Activated T-helper 1 cell treated with anti-CD3 and anti-CD28 coated beads, Interleukin-12 subunit alpha, Interleukin-12 subunit beta, Interleukin-2, Interleukin-4 antibody, amounts not matched to agents 30 ng/mL and 10 ng/mL and 1 ng/mL, durations not matched to agents 14 hours and 24 hours and 36 hours (primary cell): ENCODE measurements at places on chromosomes 12 and 14. TPM values are rescaled to one million over a fixed set of nuclear protein-coding genes. Genes with fewer than 3 reads are reported as not detected.

Gene AGAP2
- 31.5 and 33.4 TPM in 2 replicates for total RNA-seq

Gene ADAM20
- total RNA-seq = 0.47 and 0.61 TPM in 2 replicates

Gene TAS2R7
- total RNA-seq = not detected in 2 replicates

Gene LRP6
- total RNA-seq = 5.5 and 5.6 TPM in 2 replicates

Gene PIWIL1
- total RNA-seq = not detected in 2 replicates

Gene ZNF140
- 15.0 and 15.1 TPM in 2 replicates for total RNA-seq

DNA sequence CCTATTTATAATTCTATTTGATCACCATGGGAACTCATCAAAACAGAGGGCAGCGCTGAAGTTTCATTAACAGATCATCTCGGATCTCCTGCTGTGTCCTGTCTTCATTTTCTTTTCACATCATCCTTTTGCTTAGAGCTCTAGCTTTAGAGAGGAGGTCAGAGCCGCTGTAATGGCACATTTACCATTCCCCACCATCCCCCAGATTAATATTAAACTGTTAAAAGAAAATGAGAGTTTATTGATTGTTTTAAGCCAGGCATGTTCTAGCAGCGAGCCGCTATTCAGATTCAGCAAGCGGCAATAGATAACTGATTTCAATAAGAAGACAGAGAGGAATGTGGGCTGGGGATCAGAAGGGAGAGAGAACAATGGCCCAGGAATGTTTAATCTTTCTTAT lies 308.8 kb downstream of the EGLN3 start:
- no peak overlapping the region for H3K27ac ChIP-seq
- H3K27me3 ChIP-seq = no peaks in the 10 kb centered on the region
- H3K36me3 ChIP-seq = no peaks in the 10 kb centered on the region

DNA sequence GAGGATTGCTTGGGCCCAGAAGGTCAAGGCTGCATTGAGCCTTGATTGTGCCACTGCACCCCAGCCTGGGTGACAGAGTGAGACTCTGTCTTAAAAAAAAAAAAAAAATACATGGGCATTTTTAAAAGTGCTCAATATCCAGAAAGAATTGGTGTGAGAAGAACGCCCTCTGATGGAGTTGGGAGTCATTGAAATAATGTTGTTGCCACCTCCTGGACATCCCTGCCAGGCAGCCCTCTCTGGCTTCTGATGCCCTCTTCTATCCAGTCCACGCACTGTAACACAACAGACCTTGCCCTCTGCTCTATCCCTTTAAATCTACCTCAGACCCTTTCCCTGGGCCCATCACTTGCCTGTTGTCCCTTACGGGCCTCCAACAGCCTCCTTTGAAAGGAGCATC lies 4.9 kb downstream of the PTGDR start:
- peaks cover 2% of the 10 kb centered on the region for H3K36me3 ChIP-seq
- peaks cover 21% of the 10 kb centered on the region for H3K4me1 ChIP-seq
- no peak for DNase-seq
- no peak overlapping the region for H3K4me3 ChIP-seq
- no peak overlapping the region for H3K27ac ChIP-seq
- peaks cover 57% of the 10 kb centered on the region for H3K27me3 ChIP-seq

DNA sequence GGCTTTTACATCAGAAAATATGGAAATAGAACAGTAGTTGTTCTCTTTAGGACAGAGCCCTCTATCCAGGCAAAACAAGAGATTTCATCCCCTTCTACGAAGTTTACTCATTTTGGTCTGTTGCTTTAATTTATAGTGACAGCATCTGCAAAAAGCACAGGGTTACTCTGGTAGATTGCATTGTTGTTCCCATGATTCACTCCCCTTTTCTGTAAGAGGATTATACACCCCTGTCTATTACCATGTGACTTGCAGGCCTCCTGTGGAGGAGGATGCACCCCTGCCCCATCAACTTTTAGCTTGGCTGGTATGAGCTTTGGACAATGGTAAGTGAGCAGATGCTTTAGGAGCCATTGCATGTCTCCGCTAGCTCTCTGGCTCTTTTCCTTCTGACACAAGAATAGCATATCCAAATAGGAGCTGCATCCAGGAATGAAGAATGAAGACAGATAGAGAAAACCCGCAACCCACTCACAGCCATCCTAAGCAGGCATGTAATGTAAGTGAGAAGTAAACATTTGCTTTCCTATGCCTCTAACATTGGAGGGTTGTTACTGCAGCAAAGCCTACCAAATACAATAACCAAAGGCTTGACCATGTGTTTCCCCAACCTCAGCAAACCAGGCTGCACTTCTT lies 304.2 kb downstream of the AKAP6 start:
- DNase-seq = no peak
- no peaks in the 10 kb centered on the region for H3K4me1 ChIP-seq
- H3K27ac ChIP-seq = no peak overlapping the region
- no peaks in the 10 kb centered on the region for H3K36me3 ChIP-seq

- no peaks in the 10 kb centered on the region for H3K36me3 ChIP-seq
- no peak overlapping the region for H3K4me3 ChIP-seq
- H3K27me3 ChIP-seq = no peaks in the 10 kb centered on the region
- H3K4me1 ChIP-seq = no peaks in the 10 kb centered on the region
Measured at GRCh38 chr14:26987744-26988363, 390.0 kb upstream of the NOVA1 start.

DNA sequence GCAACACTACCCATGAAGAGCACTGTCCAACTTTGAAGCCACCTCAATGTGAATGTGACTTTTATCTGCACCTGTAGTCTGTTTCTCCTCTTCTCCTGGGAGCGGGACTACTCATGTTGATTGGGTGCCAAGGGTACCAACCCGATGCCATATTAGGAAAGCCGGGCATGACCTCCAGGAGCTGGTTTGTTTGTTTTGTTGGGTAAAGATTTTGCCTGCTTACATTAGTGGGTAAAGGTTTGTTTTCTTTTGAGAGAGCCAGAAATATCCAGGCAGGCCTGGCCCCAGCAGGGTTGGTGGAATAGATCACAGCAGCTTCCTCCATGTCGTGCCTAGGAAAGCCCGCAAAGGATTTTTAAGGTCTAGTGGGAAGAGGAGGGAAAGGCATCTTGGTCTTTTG lies 19.7 kb upstream of the ITPK1 start:
- H3K27me3 ChIP-seq = no peaks in the 10 kb centered on the region
- peaks cover 5% of the 10 kb centered on the region for H3K4me1 ChIP-seq
- H3K4me3 ChIP-seq = no peak overlapping the region
- no peaks in the 10 kb centered on the region for H3K36me3 ChIP-seq
- H3K27ac ChIP-seq = no peak overlapping the region
- DNase-seq = no peak

GRCh38 chr12:113422030-113422885 lies at the start of gene SDSL:
Gene SDSL, plus strand, starts transcription at chr12:113422380. Its CDS starts 5,603 bp downstream, at chr12:113427983.
- H3K36me3 ChIP-seq = no peaks in the 10 kb centered on the region
- peaks cover 4% of the 10 kb centered on the region for H3K27me3 ChIP-seq
- peaks cover 11% of the 10 kb centered on the region for H3K4me1 ChIP-seq
- peak within 1 kb of the TSS; percentile 79 for H3K27ac ChIP-seq
- DNase-seq = peak; percentile 17
- peak within 1 kb of the TSS; percentile 81 for H3K4me3 ChIP-seq

DNA sequence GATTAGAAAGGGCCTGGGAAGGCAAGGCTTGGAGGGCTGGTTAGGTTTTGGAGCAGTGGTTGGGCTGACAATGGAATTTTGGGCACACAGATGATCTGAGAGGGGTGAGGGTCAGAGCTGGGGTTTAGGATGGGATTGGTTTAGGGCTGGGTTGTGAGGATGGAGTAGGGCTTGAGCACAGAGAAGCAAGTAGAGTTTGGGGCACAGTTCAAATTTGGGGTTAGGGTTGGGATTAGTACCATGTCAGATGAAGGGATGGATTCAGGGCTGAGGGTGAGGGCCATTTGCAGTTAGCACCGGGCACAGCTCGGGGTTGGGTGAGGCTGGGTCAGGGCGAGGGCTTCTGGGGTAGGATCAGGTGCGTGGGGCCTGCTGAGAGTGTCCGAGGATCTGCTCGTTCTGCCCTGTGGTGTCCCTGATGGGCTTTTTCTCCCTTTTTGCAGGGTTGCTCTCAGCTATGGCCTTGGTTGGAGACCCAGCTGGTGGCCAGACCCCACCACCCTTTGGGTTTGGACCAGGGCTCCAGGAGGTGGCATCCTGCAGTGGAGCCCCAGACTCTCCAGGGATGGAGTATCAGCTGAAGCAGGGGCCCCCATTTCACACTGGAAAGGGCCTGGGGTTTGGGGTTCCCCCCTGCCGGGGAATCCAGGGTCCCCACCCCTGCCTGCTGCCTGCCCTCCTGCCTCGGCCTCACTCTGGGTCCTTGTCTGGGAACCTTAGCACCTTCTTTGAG lies 45.6 kb downstream of the KRT80 start:
- H3K4me3 ChIP-seq = no peak overlapping the region
- H3K27ac ChIP-seq = no peak overlapping the region
- H3K4me1 ChIP-seq = no peaks in the 10 kb centered on the region

GRCh38 chr14:73232984-73233383 lies 4.3 kb upstream of the PAPLN start:
- DNase-seq = no peak
- no peak overlapping the region for H3K27ac ChIP-seq
- no peak overlapping the region for H3K4me3 ChIP-seq
- peaks cover 7% of the 10 kb centered on the region for H3K4me1 ChIP-seq
- H3K36me3 ChIP-seq = peaks cover 3% of the 10 kb centered on the region

GRCh38 chr14:76736514-76736913 lies 24.8 kb upstream of the VASH1 start:
- H3K27me3 ChIP-seq = peaks cover 25% of the 10 kb centered on the region
- H3K27ac ChIP-seq = no peak overlapping the region
- H3K4me1 ChIP-seq = no peaks in the 10 kb centered on the region
- no peak overlapping the region for H3K4me3 ChIP-seq
- DNase-seq = no peak

- no peaks in the 10 kb centered on the region for H3K4me1 ChIP-seq
- no peaks in the 10 kb centered on the region for H3K36me3 ChIP-seq
- no peak overlapping the region for H3K27ac ChIP-seq
- no peak for DNase-seq
- no peak overlapping the region for H3K4me3 ChIP-seq
Measured at GRCh38 chr12:5335069-5335468, 96.8 kb upstream of the NTF3 start.

GRCh38 chr14:80560800-80561657 lies 349.7 kb upstream of the DIO2 start:
- no peak overlapping the region for H3K4me3 ChIP-seq
- no peak for DNase-seq
- no peaks in the 10 kb centered on the region for H3K4me1 ChIP-seq
- H3K36me3 ChIP-seq = no peaks in the 10 kb centered on the region
- no peaks in the 10 kb centered on the region for H3K27me3 ChIP-seq

DNA sequence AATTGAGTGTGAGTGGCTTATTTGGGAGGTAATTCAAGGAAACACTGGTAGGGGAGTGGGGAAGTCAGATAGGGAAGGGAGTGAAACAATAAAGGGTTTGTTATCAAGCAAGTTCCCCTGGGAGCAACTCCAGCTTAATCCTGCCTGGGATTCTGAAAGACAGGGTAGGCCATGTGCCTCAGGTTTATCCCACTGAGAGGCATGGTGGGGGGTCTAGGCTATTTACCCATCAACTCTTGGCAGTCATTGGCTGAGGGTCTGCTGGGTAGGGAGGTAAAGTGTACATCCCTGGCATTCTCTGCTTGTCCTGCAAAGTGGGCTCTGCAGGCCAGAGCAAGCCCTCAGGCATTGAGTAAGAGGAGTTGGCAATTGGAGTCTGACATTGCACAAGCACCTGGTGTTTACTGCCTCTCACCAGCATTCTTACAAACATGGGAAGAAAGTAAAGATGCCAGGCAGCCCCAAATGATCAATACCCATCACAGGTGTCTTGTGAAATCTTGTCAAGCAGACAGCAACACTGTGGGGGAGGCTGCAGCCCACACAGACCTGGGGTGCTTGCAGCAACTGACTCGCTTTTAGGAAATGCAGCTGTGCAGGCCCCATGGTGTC lies 169.3 kb downstream of the KTN1 start:
- no peak overlapping the region for H3K27ac ChIP-seq
- no peak for DNase-seq

DNA sequence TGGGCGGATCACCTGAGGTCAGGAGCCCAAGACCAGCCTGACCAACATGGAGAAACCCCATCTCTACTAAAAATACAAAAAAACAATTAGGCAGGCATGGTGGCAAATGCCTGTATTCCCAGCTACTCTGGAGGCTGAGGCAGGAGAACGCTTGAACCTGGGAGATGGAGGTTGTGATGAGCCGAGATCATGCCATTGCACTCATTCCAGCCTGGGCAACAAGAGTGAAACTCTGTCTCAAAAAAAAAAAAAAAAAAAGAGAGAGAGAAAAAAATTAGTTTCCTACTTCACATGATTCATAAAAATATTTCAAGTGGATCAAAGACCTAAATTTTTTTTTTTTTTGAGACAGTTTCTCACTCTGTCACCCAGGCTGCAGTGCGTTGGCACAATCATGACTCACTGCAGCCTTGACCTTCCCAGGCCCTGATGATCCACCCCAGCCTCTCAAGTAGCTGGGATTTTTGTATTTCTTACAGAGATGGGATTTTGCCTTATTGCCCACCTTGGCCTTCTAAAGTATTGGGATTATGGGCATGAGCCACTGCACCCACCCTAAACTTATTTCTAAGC lies 24.9 kb downstream of the FCF1 start:
- no peak for DNase-seq
- no peak overlapping the region for H3K27ac ChIP-seq
- peaks cover 27% of the 10 kb centered on the region for H3K36me3 ChIP-seq

DNA sequence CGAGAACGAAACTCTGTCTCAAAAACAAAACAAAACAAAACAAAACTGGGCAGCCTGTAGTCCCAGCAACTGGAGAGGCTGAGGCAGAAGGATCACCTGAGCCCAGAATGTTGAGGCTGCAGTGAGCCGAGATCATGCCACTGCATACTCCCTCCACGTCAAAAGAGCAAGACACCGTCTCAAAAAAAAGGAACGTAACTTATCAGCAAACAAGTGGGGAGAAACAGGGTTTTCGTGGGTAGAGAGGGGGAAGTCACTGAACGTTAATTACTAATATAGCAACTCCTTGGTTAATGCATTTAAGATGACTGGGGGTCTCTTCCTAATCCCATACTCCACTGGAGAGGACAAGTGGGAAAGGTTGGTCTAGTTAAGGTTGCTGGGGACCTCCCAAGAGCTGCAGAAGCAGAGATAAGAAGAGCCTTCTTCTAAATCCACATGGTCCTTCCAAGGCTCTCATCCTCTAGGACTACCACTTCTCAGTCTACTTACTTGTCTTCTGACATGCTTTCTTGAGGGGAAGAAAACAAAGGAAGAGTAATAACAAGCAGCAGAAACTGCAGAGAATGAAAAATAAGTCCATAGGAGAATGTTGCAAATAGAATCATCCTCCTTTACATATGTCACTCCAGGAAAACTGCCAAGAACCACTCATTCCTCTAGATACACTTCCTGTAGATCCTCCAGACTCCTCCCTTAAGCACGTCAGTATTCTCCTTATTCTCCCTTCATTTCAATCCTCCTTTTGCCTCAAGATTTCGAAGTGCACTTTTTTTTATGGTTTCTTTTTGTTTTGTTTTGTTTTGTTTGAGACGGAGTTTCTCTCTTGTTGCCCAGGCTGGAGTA lies 5.8 kb downstream of the NUMB start:
- H3K4me1 ChIP-seq = peaks cover 30% of the 10 kb centered on the region
- no peaks in the 10 kb centered on the region for H3K27me3 ChIP-seq
- no peaks in the 10 kb centered on the region for H3K36me3 ChIP-seq
- no peak overlapping the region for H3K4me3 ChIP-seq
- H3K27ac ChIP-seq = no peak overlapping the region
- no peak for DNase-seq
